ENCODE measurements at places on chromosomes 3 and 15.

DNA sequence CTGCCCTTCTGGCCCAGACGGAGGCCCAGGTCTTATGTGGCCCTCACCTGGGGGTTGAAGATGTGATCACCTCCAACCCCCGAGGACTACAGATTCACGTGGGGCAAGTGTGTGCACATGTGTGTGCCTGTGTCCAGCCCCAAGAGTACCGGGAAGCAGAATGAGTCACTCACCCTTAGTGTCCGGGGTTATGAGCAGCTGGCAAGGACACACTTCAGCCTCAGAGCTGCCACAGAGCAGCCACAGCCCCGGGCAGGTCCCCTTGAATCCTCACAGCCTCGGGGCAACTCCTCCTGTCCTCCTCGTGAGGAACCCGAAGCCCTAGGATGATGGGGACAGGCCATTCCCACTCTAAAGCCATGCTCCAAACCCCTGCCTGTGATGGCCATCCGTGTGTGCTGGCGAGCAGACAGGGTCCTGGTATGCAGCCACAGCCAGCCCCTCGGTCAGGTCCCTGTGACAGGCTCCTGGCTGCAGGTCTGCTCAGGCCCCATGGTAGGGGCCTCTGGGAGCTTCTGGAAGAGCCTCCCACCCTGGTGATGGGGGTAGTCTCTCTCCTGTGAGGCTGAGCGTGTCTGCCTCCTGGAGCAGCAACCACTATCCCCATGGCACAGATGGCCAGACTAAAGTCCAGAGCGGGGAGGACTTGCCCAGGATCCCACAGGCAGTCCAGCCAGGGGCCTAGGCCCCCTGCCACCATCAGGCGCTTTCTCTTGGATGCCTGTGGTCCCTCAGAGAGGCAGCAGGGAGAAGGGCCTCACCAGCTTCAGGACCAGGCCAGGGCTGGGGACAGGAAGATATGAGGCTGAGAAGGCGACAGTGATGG, 852 bp downstream of the STAB1 start:
- DNase-seq: no peak

DNA sequence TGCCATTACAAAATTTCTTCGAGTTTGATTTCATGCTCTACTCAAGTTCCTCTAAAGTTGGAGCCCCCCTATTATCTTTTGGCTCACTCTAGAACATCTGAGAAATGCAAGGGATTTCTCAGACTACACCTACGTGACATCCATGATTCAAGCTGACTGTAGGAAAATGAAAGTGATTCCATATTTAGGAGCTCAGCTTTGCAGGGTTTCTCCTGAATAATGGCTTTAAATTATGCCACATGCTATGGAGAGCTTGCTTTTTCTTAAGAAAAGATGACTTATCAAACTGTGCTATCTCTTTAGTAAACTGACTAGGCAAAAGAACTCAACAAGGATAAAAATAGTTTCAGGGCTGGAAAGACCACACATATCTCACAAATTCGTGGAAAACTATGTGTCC, 292.1 kb downstream of the LSAMP start:
- DNase-seq: no peak

- no peak for DNase-seq
These were observed 85.7 kb downstream of the ST6GAL1 start for GRCh38 chr3:187015903-187016638.

DNA sequence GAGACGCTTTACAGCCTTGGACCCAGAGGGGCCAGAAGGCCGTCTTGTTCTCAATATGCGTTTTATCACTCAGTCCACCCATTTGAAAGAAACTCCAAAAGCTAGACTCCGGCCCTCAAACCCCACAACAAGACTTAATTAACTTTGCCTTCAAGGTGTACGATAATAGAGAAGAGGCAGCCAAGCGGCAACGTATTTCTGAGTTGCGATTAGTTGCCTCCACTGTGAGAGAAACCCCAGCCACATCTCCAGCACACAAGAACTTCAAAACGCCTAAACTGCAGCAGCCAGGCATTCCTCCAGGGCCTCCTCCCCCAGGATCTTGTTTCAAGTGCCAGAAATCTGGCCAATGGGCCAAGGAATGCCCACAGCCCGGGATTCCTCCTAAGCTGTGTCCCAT, 17.4 kb upstream of the INO80 start:
- no peak for DNase-seq

DNA sequence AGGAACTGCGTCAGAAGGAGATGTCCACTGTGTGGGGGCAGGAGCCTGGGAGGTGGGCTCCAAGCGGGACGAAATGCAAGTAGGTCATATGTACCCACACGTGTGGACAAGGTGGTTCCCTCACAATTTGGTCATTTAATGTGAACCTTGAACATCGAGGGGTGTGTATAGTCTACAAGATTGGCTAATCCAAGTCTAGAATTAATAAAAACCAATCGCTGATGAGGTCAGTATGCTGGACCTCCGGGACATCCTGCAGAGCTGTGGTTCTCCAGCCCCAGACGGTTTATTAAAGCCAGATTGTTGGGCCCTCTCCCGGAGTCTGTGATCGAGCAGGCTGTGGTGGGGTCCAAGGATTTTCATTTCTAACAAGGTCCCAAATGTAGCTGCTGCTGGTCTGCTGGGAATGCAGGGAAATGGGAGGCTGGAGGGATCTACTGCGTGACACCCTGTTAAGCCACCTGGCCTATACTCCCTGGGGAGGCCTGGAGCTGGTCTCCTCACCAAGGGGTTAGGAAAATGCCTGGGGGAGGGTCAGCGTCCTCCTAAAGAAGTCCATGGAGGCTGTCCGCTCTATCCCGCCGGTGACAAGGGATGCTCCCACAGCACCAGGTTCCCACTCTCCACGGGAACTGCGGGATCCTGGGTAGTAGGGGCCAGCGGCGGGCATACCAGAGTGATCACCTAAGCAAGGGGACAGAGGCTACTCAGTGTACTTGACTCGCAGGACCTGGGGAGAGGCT, 25.1 kb downstream of the PCSK6 start:
- DNase-seq: no peak

DNA sequence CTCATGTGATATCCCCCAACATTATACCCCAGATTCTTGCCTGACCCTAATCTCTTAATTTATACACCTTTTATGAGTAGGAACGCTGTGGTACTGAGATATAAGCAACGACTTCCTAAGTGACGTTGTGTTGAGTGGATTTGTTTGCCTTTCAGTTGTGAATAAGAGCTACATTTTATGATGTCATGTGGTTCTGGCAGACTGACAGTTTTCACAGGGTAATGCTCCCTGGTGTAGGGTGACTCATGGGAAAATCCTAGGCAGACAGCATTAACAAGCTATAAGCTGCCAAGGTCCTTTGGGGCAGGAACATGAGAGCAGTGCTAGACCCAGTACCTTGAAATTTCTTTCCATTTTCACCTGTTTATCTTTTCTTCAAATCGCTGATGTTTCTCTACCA, 11.2 kb downstream of the C3orf52 start:
- DNase-seq: no peak

- DNase-seq: no peak
These were observed 101.3 kb downstream of the LRRK1 start for GRCh38 chr15:101020451-101020850.

- no peak for DNase-seq
These were observed 5.9 kb upstream of the RBP2 start for GRCh38 chr3:139482206-139482605.

GRCh38 chr15:71599418-71600151, 210.8 kb upstream of the NR2E3 start:
- DNase-seq: no peak

DNA sequence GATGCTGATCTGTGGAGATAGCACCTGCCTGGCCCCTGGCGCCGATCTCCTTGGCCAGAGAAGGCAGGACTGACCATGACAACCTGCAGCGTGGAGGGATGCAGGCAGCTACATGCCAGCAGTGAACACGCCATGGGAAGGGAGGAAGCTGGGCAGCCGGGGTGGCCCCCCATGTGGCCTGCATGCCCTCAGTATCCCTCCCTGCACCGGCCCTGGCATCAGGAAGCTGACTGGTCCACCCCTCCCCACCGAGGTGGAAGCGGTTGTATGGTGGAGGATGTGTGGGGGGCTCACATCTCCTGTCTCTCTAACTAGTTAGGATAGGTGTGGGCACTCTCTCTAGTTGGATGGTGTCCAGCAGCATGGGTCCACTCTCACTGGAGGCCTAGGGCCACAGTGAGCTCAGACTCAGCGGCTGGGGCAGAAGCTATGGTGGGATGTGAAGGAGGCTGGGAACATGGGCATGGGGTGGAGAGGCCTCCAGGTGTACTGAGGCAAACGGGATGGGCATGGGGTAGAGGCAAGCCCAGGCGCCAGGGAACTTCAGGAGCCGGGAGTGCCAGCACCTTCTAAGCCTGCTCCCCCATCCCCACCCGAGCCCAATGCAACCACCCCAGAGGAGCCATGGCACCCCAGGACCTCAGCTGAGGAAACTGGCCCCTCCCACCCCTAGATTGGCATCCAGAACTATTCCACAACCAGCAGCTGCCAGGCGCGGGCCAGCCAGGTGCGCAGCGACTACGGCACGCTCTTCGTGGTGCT, 1.8 kb upstream of the ABTB1 start:
- no peak for DNase-seq

GRCh38 chr15:89654301-89654761, 936 bp downstream of the KIF7 start:
- no peak for DNase-seq

DNA sequence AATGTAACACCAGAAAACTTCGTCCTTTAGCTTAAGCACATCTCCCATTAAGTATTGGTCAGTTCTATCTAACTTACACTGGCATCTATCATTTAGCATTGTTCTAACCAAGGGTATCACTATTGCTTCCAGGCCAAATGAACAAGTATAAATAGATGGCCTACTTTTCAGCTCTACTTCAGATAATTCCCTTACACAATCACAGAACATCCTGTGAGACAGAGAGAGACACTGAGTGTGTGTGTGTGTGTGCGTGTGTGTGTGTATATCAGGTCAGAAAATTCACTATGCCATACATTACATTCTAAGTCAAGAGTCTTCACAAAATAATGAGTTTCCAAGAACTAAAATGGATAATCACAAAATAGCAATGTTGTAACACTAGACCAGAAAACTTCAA, 39.1 kb downstream of the SCAPER start:
- DNase-seq: no peak

- DNase-seq: no peak
These were observed 57.4 kb upstream of the NR2C2 start for GRCh38 chr3:14889943-14890342.

- no peak for DNase-seq
These were observed 3.4 kb upstream of the KNL1 start for GRCh38 chr15:40590667-40591050.

- DNase-seq: no peak
These were observed 35.0 kb downstream of the RIOX2 start for GRCh38 chr3:97937205-97937604.
